ENCODE measurements at places on chromosomes 7 and 10.

DNA sequence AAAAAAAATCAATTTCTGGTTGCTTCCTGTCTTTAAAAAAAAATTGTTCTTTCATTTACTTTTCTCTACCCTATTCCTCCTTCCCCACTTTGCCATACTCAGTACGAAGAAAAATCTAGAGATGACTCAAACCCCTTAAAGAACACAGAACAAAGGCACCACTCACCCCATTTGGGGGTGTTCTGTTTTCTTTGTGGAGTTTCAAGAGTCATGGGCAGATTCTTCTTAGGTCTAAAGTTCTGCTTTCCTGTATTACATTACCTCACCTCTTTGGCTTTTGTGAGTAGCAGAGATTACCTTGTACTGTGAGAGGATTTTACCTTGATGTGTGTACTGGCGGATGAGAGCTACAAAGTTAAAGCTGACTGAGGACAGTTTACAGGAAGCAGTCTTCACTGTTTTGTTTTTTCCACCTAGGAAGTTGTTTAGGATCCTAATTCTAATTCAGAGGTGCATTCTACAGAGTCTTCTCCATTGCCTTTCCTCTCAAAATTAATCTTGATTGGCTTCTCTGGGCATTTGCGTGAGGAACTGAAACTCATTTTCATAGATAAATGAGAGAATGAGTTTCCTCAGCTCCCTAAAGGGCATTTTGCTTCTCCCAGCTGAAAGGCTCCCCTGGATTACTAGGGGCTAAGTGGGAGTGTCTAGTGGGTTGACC, 20.7 kb downstream of the AVL9 start:
- DNase-seq: no peak

DNA sequence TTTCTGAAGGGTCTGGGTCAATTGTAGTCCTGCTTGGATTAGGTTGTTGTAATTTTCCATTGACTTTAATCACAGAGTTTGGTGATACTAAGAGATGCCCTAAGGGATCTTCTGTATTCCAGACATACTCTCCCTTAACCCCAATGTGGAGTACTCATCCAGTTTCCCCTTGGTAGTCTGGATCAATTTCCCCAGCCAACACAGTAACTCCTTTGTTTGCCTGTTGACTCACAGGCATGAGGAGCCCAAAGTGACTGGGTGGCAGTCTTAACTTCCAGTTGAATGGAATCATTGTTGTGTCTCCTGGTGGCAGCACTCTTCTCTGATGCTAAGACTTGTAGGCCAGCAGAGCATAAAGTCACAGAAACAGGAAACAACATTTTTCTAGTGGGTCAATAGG, 41.5 kb upstream of the PIK3CG start:
- DNase-seq: peak; percentile 66

DNA sequence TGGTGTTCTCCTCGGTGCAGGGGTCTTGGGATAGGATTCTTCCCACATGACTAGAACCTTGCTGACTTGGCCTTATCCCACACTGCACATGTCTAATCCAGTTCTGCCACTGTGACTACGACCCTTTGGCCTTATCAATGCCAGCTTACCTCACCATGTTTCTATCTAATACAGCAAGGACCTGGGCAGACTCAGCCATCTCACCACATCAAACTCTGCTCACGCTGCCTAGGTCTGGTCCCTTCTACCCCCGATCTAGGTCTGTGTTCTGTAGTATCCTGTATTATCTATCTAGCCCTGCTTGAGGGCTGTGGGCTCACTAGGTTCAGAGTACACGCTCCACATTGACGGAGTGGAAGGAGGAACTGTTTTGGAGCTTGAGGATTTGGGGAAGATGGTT, 282.4 kb downstream of the HPSE2 start:
- no peak for DNase-seq

DNA sequence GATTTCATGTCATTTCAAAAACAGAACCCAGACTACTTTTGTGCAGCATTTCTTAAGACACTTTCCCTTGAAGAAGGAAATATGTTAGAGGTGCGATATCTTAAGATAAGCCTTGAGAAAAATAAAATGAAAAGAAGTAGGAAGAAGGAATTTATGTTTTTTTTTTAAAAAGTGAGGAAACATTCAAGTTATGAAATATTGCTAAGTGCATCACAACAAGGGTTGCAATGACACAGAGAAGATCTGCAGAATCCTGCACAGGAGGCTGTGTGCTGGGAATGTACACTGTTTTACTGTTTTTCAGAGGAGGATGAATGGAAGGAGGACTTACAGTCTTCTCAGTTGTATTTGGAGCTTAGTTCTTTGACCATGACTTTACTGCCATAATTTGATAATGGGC, 79.8 kb upstream of the NME8 start:
- DNase-seq: no peak

- DNase-seq: no peak
Observed at GRCh38 chr10:17215782-17216122, 12.3 kb upstream of the VIM start.

- DNase-seq: no peak
Observed at GRCh38 chr7:155692317-155692716, 47.9 kb downstream of the RBM33 start.
